ENCODE measurements at places on chromosomes 11 and 22.

GRCh38 chr11:12435264-12435663 lies 57.9 kb downstream of the PARVA start:
- ATAC-seq = no peak

GRCh38 chr11:134423106-134423505 lies 11.1 kb upstream of the B3GAT1 start:
- ATAC-seq = no peak

DNA sequence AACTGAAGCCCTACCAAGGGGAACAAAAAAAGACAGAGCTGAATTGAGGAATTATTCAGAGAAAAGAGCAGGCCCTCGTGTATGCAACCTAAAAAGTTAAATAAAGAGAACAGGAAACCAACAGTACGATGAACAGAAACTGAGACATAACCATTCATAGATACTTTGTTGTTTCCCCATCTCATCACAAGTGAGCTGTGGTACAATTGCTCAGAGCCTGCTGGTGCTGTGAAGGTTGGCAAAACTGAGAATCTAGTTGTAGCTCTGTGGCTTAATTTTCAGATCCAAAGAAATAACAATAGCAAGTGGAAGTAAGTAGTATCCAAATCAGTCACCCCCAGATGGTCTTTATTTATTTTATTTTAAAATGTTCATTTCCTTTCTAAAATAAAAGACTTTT lies 37.7 kb upstream of the BLID start:
- no peak for ATAC-seq

DNA sequence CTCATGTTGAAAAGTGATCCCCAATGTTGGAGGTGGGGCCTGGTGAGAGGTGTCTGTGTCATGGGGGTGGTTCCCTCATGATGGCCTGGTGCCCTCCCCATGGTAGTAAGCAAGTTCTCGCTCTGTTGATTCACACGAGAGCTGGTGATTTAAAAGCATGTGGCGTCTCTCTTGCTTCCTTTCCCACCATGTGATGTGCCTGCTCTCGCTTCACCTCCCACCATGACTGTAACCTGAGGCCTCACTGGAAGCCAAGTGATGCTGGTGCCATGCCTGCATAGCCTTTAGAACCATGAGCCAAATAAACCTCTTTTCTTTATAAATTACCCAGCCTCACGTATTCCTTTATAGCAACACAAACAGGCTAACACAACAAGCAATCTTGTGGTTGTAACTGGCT lies 52.4 kb downstream of the VSIG10L2 start:
- no peak for ATAC-seq

DNA sequence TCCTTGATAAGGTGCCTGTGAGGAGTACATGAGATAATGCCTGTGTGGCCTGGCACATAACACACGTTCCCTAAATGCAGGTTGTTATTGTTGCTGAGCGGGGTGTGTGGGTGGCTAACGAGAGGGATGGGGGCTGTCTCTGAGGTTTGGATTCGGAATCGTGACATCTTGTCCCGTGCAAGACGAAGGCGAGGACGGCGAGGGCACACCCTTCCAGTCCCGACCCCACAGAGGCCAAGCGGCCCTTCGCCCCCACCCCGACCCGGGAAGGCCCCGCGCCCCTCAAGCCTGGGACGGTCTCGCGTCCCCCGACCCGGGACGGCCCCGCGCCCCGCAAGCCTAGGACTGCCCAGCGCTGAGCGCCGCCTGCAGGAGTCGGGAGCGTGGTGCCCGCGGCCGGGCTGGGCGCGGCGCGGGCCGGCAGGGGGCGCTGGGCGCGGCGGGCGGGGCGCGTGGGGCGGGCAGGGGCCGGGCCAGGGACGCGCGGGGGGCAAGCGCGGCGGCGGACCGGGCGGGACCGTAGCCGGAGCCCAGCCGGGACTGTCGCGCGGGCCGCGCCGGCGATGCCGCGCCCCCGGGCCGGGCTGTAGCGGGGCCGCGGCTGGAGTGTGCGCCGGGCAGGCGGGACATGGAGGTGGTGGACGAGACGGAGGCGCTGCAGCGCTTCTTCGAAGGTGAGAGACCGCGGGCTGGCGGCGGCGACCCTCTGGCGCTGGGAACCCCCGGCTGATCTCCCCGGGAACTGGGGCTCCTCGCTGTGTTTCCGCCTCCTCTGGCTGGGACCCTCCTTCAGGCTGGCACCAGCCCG lies at the start of gene MYRF:
TSS of gene MYRF (plus strand) at position 520 of the 808 bp plus-strand sequence. CDS start at position 629, 109 bp downstream.
- ATAC-seq = peak; percentile 65

- ATAC-seq = no peak
Measured at GRCh38 chr11:77515483-77515882, 41.6 kb upstream of the PAK1 start.

DNA sequence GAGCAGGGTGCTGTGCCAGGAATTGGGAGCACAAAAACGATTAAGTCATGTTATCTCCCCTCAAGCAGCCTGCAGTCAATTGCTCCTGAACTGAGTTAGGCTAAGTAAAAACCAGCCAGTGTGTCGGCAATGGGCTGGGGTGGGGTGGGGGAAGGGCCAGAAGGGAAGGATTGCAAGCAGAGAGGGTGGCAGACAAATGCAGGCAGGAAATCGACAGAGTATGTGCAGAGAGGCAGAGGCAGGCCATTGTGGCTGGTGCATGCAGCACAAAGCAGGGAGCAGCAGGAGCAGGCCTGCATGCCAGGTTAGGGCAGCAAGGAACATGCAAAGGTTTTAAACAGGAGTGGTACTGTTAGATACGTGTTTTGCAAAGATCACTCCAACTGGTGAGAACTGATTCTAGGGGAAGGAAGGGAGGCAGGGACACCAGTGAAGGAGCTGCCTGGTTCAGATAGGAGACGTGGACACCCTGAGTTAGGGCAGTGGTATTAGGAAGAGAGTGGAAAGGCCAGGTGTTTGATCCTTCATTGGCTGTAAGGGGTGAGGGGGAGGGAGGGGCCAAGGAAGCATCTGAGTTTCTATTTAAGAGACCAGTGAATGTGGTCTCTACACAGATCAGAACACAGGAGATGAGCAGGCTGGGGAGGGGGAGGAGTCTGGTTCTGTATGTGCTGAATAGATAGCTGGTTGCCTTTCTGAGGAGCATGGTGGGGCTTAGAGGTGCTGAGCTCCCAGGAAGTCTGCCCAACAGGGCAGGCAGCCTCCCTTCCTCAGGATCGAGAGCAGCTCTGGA lies 70.8 kb upstream of the PHOX2A start:
- no peak for ATAC-seq

DNA sequence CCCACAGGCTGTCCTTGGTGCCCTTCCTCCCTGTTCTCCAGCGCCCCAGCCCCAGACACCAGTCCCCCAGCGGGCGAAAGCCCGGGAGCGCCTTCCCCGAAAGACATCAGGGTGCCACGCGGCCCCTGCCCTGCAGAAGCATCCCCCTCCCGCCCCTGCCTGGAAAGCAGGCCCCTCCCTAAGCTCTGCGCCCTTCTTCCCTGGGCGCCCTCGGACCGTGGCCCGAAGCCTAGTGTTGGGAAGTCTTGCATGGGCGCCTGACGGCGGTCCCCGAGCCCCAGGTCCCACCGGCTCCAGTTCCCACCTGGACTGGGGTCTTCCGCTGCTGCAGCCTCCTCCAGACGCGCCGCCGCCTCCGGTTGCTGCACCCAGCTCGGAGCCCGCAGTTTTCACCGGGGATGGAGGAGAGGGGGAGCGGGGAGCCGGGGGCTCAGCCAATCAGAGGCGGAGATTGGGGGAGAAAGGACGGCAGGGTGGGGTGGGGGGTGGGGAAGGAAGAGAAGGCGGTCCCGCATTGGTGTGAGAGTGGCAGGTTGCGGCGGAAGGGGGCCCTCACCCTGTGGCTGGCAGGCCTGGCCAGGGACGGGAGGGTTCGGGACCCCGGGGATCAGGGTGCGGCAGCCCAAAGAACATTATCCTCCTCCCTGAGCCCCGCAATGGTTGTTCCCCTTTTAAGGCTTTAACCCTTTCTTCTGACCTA lies at the start of gene THY1:
TSS of gene THY1 (minus strand) at position 364 of the 700 bp plus-strand sequence. CDS start 2,267 bp downstream, outside the sequence.
- ATAC-seq = no peak

DNA sequence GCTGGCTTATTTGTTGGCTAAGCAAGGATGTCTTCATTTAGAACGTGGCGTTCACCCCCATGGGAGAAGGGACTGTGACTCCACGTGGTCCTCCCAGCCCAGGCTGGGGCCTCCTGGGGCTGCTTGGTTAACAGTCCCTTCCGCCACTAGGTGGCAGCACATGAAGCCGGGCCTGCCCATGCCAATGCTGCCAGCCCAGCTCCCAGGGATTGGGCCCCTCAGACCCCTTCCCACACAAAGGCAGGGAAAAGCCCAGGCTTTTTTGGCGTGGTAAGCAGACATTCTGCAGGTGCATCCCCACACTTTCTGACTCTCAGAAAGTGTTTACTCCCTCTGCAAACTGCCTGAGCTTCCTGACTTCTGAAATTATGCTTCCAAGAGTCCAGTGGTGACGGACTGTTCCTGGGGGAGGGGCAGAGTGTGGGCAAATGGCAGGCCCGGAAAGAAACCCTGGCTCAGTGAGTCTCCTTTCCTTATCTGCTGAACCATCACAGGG lies 3.1 kb downstream of the CBX6 start:
- peak; percentile 29 for ATAC-seq

DNA sequence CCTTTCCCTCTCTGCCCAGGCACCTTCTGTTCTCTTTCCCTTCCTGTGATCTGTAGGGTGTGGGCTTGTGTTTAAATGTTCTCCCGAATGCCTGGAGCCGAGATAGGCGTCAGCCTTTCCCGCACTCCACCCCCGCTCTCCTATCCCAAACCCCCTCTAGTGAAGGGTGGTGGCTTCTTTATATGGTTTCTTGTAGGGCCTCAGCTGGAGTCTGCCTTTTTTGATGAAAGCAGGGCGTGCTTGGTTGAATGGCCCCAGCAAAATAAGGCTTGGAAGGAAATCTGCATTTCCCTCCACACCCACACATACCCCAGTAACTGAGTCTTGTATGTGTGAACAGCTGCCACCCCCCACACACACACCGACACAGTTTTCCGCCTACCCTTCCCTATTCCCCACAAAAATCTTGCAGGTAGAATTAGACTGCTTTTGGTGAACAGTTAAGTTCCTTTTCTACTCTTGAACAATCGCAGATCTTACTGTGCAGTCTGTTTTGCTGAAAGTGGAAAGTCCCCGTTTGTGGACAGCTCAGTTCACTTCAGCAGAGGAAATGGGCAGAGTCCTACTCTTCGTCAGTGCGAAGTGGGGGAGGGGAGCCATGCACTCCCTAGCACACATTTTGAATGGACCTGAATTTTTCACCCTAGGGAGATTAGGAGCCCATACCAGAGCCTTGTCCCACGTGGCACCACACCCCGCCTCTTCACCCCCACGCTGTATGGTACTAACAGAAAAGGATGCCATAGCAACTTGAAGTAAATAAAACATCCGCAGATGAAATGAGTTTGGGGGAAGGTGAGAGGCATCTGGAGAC lies 25.5 kb upstream of the GRK2 start:
- peak; percentile 80 for ATAC-seq

GRCh38 chr11:26916805-26917204 lies 77.1 kb upstream of the FIBIN start:
- no peak for ATAC-seq

DNA sequence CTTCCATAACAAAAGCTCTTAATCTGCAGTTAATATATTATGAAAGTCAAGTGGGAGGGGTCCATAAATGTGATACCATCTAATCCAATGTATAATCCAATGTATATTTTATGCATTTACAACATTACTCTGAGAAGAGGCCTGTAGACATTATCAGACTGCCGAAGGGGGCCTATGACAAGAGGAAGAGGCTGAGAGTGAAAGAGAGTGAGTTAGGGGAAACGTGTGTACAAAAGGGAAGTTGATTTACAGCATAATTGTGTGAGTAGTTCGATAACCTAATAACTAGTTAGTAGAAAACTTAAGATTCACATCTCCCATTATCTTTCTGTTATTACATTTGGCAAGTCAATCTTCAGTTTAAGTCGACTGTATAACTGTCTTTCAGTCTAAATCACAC lies 86.6 kb downstream of the DDX10 start:
- no peak for ATAC-seq

DNA sequence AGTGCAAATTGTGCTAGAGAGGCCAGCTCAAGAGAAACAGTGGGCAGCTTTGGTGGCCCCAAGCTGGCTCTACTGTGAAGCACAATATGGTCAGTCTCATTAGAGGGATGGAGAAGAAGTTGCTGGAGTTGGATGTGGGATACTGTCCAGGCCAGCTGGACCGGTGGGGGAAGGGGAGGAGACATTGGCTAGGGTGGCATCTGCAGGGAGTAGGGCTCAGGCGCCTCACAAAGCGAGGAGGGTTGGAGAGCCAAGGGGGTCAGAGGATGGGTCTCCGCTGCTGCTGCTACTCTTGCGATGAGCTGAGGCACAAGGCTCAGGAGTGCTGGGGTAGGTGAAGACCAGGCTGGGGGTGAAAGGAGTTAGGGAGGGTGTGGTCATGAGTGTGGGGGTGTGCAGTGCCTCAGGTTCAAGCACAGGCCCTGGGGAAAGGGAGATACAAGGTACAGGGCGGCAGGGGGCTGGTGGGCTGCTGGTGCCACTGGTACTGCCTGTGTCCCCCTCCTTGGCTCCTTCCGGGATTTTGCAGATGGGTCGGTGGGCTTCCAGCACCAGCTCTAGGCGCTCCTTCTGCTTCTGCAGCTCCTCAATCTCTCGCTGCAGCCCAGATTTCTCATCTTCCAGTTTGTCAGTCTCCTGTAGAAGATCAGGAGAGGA lies 2.3 kb downstream of the CCDC85B start:
- no peak for ATAC-seq

- peak; percentile 60 for ATAC-seq
Measured at GRCh38 chr11:12914400-12914912, 94.7 kb upstream of the RASSF10 start.

DNA sequence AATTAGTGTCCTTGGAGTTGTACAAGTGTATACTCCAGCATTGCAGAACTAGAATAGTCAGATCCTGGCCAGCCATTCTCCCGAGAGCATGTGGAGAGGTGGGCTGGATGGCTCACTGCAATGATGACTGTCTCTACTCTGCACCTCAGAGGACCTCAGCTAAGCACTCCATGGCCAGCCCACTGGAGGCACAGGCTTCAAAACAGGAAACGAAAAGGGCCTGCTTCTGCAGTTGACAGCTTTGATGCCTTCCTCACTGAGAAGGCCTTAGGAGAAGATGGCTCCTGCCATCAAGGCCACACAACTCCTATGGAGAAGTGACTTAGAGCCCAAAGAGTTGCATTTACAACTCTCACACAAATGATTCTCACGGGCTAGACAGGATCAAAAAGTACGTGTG lies 9.1 kb downstream of the POLD4 start:
- peak; percentile 83 for ATAC-seq

DNA sequence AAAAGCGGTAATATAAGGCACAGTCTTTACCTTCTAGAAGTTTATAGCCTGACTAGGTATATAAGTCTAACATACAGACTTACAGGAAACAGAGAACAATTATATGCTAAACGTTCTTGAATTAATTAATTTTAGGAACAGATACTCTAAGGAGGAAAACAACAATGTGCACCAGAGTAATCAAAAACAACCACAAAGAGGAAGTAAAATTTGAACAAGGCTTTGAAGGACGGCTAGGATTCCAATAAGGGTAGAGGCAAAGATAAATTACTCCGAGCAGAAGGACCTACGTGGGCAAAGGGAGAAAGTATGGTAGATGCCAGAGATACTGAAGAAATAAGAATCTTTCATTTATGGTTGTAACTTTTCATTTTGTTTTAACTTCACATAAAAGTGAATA lies 54.4 kb downstream of the ENTHD1 start:
- ATAC-seq = peak; percentile 69

DNA sequence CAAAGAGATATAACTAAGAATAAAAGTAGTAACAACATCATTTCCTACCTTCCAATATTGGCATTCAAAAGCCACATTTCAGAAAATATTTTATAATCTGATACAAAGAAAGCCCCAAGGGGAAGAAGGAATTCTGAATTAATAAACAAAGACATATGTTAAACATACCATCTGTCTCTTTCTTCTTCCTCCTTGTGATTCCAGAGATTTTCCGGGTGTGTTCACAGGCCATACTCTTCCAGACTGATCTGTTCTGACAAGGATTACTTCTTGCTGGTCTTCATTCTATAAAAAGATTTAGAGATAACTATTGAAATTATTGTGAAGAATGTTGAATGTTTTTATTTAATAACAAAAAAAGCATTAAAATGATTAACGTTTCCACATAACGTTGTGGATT lies 65.0 kb downstream of the CWF19L2 start:
- no peak for ATAC-seq
